ENCODE measurements at places on chromosomes 2 and 18. TPM values are rescaled to one million over a fixed set of nuclear protein-coding genes. Genes with fewer than 3 reads are reported as not detected.

Gene HRH4
- not detected for polyA plus RNA-seq

Gene CKAP2L
- not detected for polyA plus RNA-seq

Gene GRP
- not detected for polyA plus RNA-seq

Gene PAX3
- not detected for polyA plus RNA-seq

Gene SLC25A12
- polyA plus RNA-seq, result 21.8 TPM

Gene AAK1
- polyA plus RNA-seq, result 25.8 TPM

Gene ASPRV1
- polyA plus RNA-seq, result 2.1 TPM
